ENCODE measurements at places on chromosomes 3 and 15. TPM values are rescaled to one million over a fixed set of nuclear protein-coding genes. Genes with fewer than 3 reads are reported as not detected.

- H3K27ac ChIP-seq: no peak overlapping the region
- DNase-seq: no peak
- H3K36me3 ChIP-seq: no peaks in the 10 kb centered on the region
- H3K4me1 ChIP-seq: no peaks in the 10 kb centered on the region
Observed at GRCh38 chr15:70519004-70519365, 244.4 kb downstream of the UACA start.

- H3K4me1 ChIP-seq: no peaks in the 10 kb centered on the region
- H3K27ac ChIP-seq: no peak overlapping the region
- no peak overlapping the region for H3K4me3 ChIP-seq
- no peak for DNase-seq
- H3K27me3 ChIP-seq: no peaks in the 10 kb centered on the region
Observed at GRCh38 chr15:54843006-54843405, 353.7 kb downstream of the RSL24D1 start.

Gene DNASE1L3
- not detected for total RNA-seq

Gene TMCO5A
- total RNA-seq: not detected

Gene IL1RAP
- total RNA-seq: 32.3 TPM

Data from GM23248 (cell line).